ENCODE measurements at places on chromosomes 2 and 18.

- DNase-seq = no peak
Observed at GRCh38 chr2:119064567-119064966, 94.0 kb downstream of the C1QL2 start.

GRCh38 chr2:28654663-28655320 lies 96.8 kb upstream of the PPP1CB start:
- DNase-seq = no peak

- no peak for DNase-seq
Observed at GRCh38 chr18:8808001-8808400, 102.6 kb downstream of the MTCL1 start.

- no peak for DNase-seq
Observed at GRCh38 chr2:45855374-45855773, 203.9 kb downstream of the PRKCE start.

DNA sequence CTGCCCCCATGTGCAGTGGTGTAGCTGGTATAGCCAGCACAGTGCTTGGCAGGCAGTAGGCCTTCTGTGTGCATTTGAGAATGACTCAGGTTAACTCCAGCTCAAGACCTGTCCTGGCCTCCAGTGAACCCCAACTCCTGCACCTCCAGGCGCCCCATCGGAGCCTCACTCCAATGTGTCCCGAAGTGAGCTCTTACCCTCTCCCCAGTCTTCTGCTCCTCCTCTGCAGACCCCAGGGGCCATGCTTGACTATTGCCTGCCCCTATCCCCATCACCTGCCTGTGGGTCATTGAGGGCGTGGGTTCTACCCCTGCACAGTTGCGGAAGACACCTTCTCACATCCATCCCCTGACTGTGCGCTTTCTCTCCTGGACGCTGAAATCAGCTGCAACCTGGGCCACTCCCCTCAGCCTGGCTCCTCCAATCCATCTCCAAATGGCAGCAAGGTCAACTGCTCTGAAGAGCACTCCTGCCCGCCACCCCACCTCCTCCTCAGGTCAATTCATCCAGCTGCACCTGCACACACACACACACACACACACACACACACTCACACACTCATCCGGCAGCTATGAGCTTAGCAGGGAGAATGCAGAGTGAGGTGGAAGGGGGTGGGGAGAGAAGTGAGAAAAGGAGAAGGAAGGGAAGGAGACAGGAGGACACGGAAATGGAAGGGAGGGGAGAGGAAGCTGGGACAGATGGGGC lies 130.3 kb upstream of the GLI2 start:
- DNase-seq = no peak

DNA sequence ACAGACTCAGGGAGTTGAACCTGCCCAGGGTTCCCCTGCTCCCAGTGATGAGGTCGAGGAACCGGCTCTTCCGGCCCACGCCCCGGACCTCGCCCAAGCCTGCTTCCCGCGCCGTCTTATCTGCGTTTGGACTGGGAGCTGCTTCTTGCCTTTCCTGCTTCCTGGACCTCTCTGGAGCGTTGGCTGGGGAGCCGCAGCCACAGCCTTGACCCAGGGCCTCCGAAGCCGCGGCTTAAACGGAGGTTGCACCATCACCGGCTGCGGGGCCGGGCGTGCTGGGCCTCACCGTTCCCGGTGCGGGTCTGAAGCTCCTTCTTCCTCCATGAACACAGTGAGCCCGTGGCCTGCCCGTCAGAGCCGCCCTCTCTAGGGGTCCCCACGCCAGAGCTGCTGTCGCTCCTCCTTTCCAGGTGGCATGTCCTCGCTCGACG lies 13.3 kb downstream of the NTSR2 start:
- DNase-seq = no peak

- no peak for DNase-seq
Observed at GRCh38 chr2:128312411-128312810, 6.3 kb downstream of the HS6ST1 start.

GRCh38 chr2:9648821-9649220 lies 18.0 kb upstream of the YWHAQ start:
- DNase-seq = no peak

All from activated naive CD8-positive, alpha-beta T cell treated with anti-CD3 and anti-CD28 coated beads for 36 hours (primary cell).